Coronary artery (tissue), 2 donors: ENCODE measurements at places on chromosomes 1 and 21.

- no peak for DNase-seq
Measured at GRCh38 chr1:169529068-169529642, 43.4 kb upstream of the SLC19A2 start.

GRCh38 chr1:25110036-25110435, 122.3 kb downstream of the SYF2 start:
- DNase-seq: no peak

- DNase-seq: no peak
Measured at GRCh38 chr1:69569175-69569541, 1.4 kb downstream of the LRRC7 start.

- DNase-seq: no peak
Measured at GRCh38 chr1:66208632-66209031, 325.3 kb upstream of the SGIP1 start.

GRCh38 chr1:212525479-212526110, 83.0 kb upstream of the ATF3 start:
- DNase-seq: no peak

DNA sequence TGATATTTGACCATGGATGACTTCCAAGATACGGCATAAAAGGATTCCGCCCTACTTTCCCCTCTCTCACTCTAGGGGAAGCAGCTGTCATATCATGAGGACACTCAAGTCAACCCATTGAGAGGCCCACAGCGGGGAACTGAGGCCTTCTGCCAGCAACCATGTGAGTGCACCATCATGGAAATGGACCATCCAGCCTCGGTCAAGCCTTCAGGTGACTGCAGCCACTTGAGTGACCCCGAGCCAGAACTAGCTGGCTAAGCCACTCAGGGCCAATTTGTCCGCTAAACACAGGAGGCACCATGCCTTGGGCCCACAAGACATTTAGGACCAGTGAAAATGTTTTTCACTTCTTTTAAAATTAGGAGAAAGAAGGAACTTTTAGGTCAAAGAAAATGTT, 11.1 kb upstream of the GJB5 start:
- no peak for DNase-seq

- no peak for DNase-seq
Measured at GRCh38 chr1:168428063-168428731, 115.6 kb downstream of the XCL2 start.

DNA sequence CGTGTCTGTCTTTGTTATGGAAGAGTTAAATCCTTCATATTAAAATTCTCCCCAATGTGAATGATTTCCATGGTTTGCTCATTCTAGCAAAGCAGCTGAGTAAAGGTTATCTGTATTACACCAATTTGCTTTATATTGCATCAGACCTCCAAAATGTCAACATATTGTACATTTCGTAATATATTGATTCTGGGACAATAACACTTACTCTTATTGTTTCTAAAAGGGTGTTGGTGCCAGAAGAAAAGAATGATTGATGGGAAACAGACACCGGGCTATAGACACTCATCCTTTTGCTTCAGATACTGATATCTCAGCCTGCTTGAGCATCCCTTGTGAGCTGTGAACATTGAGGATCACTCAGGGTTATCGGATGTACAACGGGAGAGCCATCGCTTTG, 7.0 kb downstream of the NTNG1 start:
- DNase-seq: no peak

DNA sequence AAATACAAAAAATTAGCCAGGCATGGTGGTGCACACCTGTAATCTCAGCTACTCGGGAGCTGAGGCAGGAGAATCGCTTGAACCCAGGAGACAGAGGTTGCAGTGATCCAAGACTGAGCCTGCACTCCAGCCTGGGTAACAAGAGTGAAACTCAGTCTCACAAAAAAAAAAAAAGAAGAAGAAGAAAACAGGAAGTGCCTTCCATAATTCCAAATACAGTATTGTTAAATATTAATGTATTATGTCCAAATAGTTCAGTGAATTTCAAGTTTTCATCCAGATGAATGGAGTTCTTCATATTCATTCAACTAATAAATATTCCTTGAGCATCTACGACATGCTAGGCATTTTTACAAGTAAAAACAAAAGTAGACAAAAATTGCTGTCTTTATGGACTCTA, 33.3 kb downstream of the PLEKHO1 start:
- DNase-seq: no peak

GRCh38 chr21:45525153-45525909, 16.9 kb downstream of the SLC19A1 start:
- DNase-seq: no peak

DNA sequence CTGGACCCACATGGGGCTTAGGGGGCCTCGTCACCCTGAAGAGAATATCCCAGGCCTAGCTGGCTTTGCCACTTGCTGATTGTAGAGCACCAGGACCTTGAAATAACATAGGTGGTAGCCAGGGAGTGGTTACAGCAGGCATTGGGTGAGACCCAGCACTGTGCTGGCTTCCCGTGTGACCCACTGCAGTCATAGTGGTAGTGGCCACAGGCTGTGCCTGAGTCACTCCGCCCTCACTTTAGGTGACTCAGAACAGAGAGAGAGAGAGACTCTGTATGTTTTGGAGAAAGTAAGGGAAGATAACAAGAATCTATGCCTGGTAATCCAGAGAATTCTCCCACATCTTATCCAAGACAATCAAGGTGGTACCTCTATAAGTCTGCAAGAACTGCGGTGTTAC, 98.7 kb upstream of the LHX8 start:
- DNase-seq: no peak

GRCh38 chr1:217717959-217718358, 86.8 kb downstream of the SPATA17 start:
- DNase-seq: no peak

DNA sequence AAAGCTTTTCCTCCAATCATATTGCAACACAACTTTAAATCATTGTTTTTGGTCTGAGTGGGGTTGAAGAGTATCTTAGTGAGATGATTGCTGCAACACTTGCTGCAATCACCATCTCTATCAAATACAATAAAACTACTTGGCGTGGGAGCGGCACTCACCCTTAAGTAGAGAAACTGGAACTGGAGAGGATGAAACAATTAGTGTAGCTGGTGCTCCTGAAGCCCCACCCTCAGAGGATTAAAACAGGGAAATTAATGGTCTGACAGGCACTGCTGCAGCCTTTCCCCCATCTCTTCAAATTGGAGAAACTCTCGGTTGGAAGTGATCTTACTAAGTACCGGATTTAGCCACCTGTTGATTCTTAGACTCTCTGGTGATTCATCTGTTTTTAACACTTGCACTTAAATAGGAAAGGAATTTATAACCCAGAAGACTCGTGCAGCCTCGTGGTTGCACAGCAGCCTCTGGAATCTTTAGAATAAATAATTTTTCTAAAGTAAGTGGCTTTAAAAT, 80.5 kb upstream of the KIF26B start:
- no peak for DNase-seq

- no peak for DNase-seq
Measured at GRCh38 chr1:50929376-50929958, 30.6 kb downstream of the FAF1 start.
